ENCODE measurements at places on chromosomes 5 and 9.

- DNase-seq: no peak
These were observed 129.1 kb upstream of the FSTL4 start for GRCh38 chr5:133741396-133741795.

- peak; percentile 74 for DNase-seq
These were observed 34.6 kb upstream of the TNIP1 start for GRCh38 chr5:151115272-151115905.

DNA sequence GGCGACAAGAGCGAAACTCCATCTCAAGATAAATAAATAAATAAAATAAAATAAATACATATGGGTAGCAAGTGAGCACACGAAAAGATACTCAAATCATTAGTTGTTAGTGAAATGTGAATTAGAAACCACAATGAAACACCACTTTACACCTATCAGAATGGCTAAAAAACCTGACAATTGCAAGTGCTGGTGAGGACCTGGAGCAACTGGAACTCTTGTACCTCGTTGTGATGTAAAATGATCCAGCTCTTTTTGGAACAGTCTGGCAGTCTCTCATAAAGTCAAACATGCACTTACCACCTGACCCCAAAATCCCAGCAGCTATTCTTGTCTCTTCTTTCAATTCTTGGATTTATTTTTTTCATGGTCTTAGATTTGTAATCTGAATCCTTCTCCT lies 69.2 kb upstream of the FBXW11 start:
- DNase-seq: no peak

- DNase-seq: no peak
These were observed 4.7 kb upstream of the GLRX start for GRCh38 chr5:95826949-95827891.

DNA sequence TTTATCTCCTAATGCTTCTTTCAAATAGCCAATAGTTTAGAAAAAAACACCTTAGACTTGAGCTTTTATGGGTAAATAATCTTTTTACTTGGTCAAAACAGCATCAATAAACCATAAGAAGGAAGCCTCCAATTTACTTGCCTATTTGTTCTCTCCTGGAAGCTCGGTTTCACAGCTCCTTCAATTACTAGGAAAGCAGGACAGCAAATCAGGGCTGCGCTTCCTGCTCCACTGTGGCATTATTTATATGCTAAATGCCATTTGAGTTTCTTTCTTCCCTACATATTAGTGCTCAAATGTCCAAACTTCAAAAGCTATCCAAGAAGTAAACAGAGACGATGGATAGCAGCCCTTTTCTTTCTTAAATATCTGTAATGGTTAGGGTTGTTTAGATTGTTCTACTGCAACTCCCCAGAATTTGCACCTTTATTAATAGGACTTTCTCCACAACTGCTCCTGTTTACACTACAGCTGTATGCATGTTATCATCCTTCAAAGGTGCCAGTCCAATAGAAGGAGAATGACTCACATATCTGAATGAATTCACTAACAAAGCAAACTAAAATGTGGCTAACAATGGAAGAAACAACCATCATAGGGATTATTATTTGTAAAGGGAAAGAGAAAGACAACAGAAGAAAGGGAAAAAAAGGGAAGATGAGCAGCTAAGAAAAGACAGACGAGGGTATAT lies 58.7 kb downstream of the MED27 start:
- no peak for DNase-seq
